Stimulated activated CD4-positive, alpha-beta T cell treated with anti-CD3 and anti-CD28 coated beads, Interleukin-12 subunit alpha, Interleukin-12 subunit beta, amount 100 ng/mL, for 48 hours (primary cell): ENCODE measurements at places on chromosomes 11 and 22.

DNA sequence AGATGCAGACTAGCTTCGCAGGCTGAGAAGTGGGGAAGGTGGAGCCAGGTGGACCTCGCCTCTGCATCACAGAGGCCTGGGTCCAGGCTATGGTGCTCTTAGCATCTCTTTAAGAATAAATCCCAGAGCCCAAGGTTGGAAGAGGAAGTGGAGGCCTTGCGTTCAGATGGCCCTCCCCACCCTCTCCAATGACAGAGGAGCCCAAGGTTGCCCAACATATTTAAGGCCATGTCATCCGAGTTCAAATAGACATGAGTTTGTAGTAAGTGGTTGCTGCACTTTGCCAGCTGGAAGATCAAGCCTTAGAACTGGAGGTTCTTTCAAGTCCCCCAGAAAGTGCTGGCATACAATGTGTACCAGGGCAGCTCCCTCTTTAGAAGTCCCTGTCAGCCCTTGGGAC is 47.1 kb upstream of the HORMAD2 start:
- DNase-seq: no peak

DNA sequence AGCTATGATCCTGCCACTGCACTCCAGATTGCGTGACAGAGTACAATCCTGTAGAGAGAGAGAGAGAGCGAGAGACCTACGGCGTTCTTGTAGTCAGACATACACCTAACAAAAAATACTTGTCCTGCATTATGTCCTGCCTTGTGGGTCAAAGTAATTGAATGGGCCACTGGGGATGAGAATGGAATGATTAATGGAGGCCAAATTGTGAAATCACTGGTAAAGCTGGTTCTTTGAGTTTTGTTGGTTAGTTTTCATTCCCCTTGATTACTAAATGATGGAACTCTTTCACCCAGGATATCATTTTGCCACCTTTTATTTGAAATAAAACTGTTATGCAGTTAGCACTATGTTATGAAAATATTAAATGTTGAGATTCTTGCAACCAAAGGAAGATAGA is 18.7 kb downstream of the GAS2 start:
- no peak for DNase-seq

DNA sequence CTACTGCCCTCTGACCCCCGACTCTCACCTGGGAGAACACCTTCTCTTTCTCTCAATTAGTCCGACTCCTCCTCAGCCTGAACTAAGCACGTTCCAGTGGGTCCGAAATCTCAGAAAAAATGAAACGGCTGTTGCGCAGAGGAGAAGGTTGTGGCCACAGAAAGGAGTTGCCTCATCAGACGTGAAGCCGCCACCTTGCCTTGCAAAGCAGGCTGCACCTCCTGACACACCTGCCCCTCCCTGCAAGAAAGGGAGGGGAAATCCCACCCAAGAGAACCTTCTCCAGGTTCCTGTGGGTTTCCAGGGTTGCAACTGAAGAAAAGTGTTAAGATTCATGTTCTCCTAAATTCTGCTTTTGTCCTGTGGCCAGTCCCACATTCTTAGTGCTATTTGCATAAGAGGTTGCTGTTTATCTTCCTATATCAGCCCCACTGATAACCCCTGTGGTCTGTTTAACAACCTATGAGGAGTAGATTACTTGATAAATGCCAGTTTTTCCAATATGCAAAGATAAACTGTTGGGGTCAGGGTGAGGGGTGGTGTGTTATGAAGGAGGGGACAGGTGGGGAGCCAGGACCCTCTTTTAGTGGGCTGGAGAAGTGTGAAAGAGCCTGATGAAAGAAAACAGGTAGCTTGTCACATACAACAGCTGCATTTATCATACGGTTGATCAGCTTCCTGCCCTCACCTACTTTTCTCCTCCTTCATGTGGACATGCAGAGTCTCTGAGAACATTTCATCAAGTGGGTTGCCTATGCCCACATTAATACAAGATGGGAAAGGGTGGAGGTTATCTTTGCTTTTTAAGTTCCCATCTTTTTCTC is 18.2 kb downstream of the ZBTB16 start:
- no peak for DNase-seq

- DNase-seq: no peak
These were observed 163.9 kb downstream of the CRYBB2 start for GRCh38 chr22:25383278-25383820.

DNA sequence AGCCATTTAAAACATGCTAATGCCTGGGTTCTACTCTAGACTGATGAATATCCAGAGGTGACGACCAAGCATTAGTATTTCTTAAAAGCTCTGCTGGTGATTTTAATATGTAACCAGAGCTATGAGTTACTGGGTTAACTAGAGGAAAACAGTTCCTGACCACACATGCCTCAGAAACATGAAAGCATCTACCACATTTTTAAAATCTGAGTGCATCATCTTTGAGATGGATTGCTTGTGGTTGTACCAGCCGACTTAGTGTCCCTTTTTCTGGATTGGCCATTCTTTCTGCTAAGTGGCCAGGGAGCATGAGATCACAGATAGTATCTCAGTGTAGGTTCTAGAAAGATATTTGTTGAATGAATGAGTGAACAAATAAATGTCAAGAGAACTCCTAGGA is 152.4 kb downstream of the NTM start:
- DNase-seq: no peak

- DNase-seq: no peak
These were observed 132.2 kb downstream of the NAV2 start for GRCh38 chr11:19844806-19845205.

GRCh38 chr11:31770011-31770700 is 41.0 kb downstream of the PAX6 start:
- DNase-seq: no peak

GRCh38 chr11:98137437-98137836 is 883.3 kb upstream of the CNTN5 start:
- no peak for DNase-seq

DNA sequence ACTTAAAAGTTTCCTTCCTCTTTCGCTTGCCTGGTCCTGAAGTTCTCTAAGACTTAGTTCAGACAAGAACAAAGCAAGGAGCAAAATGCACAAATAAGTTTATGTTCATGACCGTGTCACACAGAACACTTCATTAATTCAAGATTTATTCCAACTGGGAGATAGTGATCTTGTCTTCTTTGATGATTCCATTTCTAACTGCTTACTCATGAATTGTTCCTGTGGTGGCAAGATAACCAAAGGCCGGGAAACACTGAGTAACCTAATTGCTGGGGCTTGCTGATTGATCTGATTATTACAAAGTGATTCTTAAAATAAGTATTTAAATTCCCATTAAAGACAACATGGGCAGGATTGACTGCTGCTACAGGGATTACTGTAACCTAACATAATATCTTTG is 1462.9 kb upstream of the RAG2 start:
- DNase-seq: no peak

- no peak for DNase-seq
These were observed 2.2 kb downstream of the SEC14L2 start for GRCh38 chr22:30398685-30399680.

DNA sequence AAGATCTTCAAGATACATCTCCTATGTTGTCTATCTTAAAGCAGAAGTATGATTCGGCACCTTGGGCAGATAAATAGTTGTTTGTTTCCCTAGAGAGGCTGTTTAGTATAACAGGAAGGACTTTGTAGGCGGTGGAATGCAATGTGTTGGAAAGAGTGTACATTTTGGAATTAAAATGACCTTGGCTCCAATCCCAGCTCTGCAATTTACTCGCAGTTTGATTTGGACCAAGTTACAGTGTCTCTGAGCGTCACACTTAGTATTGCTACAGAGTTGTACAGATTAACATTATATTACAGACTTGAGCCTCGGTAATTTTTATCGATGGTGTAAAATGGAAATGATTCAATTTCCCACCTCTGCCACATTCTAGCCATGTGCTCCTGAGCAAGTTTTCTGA is 265.3 kb downstream of the OPCML start:
- no peak for DNase-seq

GRCh38 chr22:47059701-47060161 is 297.3 kb downstream of the TBC1D22A start:
- DNase-seq: no peak

GRCh38 chr11:126963603-126964363 is 36.8 kb downstream of the KIRREL3 start:
- DNase-seq: no peak

DNA sequence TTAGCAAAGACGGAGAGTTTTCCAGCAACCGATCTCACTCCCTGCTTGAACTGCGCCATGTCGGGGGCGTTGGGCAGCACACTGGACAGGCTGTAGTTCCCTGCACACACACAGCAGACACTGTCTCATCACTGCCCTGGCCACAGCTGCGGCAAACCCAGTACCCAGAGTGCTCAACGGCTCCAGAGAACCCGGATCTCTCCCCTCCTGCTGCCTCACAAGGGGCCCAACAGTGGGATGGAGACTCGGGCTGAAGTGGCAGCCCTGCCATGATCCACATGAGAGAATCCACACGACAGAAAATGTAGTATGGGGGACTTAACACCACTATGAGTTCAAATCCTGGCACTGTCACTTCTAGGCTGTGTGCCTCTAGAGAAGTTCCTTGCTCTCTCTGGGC is 58.0 kb downstream of the ARFGAP3 start:
- DNase-seq: no peak

GRCh38 chr22:33111491-33111890 is 53.3 kb upstream of the SYN3 start:
- DNase-seq: no peak

DNA sequence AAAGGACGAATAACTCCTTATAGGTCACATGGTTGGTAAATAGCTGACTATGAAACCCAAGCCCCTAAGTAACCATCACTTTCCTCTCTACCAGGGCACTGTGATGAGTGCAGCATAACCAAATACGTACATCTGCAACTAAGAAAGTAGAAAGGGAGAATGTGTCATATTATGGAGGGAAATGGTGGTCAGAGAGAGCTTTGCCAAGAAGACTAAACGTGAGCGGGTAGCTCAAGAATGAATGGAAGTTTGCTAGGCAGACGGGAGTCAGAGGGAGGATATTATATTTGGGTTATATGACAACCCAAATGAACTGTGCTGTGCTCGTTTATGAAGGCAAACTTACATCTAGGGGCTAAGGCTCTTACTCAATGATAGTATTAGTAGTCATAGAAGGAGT is 537.3 kb downstream of the OPCML start:
- no peak for DNase-seq

DNA sequence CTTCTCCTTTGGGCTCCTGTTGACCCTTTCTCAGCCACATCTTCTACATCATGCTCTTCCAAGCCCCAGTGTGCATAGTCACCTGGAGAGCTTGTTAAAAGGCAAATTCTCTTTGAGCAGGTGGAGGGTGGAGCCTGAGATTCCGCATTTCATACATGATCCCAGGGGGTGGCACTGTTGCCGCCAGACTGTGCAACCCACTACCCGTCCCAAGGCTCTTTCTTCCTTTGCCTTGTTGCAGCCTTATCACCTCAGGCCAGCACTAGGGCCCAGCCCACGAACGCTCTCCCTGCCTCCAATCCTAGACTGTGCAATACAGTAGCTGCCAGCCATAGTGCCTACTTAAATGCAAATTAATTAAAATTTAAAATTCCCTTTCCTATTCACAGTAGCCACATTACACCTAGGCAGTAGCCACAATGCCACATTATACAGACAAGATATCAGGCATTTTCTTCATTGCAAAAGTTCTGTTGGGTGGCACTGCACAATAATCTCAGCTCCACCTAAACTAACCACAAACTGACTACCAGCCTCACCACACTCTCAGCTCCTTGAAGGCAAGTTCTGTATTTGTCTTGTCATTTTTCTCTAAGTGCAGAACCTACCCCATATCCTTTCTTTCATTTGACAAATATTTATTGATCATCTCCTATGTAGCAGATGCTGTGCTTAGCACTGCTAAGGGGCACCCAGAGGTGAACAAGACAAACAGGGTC is 4.6 kb upstream of the KCNJ5 start:
- DNase-seq: no peak

DNA sequence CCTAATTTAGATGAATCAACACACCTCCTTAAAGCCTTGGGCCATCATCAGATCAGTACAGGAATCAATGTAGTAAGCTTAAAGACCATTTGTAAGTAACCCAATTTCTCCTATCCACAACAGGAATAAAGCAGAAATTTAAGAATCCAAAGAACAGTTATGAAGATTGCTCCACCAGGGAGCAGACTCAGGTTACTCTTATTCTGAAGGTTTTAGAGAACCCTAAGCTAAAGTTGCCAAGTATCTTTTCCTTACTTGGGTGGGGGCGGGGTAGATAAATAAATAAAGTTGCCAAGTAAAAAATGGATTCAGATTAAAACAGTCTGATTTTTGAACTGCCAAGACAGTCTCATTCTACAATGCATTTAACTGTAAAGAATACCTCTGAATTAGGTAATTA is 18.1 kb downstream of the CKAP5 start:
- no peak for DNase-seq

GRCh38 chr11:111879637-111879960 is 258 bp downstream of the CFAP68 start:
- no peak for DNase-seq

- peak; percentile 44 for DNase-seq
These were observed 101.1 kb upstream of the SLC22A12 start for GRCh38 chr11:64489831-64490441.

GRCh38 chr11:134052395-134052987 is 16.4 kb upstream of the JAM3 start:
- no peak for DNase-seq

- no peak for DNase-seq
These were observed 112.9 kb downstream of the SLC36A4 start for GRCh38 chr11:93084727-93085505.

GRCh38 chr11:114209904-114210303 is 86.3 kb upstream of the NNMT start:
- DNase-seq: no peak

DNA sequence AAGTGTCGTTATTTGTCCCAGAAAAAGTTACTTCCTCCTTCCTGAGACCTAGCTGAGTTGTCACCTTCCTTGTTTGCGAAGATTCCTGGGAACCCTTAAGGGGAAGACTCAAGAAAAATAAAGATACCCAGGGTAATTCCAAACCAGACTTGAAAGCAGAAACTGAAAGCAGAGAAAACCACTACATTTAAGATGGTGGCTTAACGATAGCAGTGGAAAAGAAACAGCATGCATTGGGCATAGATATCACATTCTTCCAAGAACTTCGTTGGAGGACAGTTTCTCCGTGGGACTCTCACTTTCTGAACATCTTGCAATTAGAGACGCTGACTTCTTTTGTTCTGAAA is 89.1 kb downstream of the FAM76B start:
- no peak for DNase-seq

DNA sequence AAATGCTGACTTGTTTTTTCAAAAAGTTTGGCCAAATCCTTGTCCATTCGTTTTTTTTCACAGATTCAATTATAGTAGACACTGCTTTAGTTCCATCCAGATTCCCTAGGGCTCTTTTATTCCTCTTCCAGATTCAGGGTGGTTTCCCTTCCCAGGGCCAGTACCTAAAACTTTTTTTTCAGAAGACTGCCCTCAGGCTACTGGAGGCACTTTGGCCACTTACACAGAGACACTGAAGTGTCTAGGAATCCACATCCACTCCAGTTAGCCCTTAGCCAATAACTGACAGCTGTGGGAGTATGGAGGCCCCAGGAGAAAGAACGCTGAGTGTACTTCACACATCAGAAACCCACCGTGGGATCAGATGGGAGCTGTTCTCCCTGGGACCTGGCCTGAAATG is 77.3 kb downstream of the CCDC34 start:
- no peak for DNase-seq
